ENCODE measurements at places on chromosomes 7 and 10.

DNA sequence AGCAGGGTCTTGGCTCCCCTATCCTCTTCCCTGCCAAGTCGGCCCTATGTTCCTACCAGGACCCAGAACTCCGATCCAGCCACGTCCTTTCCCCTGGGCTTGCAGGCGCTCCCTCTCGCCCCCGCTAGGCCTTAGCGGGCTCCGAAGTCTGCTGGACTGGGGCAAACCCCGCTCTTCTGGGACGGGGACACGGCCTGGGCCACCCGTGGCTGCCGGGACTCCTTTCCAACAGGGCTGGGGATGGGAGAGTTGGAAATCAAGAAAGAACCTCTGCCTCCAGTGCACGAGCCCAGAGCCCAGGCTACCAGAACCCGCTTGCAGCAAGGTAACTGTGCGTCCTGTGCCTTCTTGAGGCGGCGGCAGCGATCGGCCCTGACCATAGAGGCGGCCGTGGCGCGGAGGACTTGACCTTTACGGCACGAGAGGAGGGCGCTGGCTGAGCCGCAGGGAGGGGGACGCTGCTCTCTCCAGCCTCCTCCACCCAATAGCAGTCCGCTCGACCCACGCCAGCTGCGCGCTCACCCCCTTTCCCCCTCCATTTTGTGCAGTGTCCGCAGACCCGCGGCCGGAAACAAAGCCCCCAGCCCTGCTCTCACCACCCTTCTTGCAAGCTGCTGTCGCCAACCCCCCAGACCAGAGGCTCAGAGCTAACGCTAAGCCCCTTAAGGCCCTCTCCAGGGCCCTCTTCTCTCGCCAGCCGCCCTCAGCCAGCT is 7.0 kb upstream of the HOXA11 start:
- no peak for DNase-seq

DNA sequence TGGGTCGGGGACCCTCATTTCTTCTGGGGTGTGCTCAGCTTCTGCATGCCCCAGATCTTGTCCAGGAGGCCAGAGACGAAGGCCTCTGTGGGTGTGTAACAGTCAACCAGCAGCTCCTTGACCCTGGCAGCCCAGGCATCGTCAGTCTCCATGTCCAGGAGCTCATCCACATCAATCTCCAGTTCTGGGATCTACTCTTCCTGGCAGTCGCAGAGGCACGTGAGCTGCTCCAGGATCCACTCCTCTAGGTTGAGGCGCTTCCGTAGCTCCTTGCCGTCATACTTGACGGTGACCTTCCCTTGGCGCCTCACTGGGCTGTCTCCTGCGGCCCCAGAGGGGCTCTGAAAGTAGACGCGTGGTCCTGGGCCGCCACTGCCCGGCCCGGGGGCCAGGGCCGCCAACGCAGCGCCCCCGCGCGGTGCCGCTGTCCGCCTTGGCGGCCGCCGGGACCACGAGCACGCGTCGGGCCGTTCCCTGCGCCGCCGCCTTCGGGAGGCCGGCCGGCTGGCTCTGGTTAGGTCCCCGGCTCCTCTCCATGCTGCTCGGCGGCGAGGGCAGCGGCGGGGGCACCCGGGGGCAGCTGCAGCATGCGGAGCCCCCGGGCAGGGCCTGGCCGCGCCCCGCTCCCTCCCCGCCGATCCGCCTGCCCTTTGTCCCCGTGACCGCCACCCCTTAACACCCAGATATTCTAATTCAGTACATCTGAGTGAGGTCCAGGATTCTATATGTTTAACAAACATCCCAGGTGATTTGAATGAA is 170.5 kb downstream of the SEPTIN7 start:
- DNase-seq: no peak

DNA sequence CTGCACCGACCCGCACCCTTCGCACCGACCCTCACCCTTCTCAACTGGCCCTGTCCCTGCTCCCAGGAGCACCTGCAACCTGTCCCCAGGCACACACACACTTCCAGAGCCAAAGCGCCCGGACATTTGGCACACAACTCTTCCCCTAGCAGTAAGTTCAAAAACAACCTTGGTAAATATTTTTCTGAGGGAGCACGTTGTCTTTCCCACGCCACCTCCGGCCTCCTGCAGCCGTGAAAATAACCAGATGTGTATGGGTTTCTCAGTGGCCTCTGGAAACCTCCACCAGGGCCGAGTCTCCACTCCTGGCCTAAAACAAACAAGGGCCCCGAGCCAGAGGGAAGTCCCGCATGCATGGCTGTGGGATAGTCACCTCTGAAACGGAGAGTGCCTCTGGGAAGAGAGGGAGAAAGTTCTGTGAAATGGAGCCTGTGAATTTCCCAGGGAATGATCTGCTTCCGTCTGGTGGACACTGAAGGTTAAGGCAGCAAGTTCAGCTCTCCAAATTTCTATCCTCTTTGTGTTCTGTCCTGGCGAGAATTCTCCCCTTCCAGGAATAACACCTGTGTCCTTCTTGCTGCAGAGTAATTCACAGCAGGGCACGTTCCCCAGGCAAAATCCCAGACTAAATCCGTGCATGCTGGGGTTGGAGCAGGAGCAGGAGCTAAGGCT is 15.8 kb downstream of the PODXL start:
- no peak for DNase-seq

DNA sequence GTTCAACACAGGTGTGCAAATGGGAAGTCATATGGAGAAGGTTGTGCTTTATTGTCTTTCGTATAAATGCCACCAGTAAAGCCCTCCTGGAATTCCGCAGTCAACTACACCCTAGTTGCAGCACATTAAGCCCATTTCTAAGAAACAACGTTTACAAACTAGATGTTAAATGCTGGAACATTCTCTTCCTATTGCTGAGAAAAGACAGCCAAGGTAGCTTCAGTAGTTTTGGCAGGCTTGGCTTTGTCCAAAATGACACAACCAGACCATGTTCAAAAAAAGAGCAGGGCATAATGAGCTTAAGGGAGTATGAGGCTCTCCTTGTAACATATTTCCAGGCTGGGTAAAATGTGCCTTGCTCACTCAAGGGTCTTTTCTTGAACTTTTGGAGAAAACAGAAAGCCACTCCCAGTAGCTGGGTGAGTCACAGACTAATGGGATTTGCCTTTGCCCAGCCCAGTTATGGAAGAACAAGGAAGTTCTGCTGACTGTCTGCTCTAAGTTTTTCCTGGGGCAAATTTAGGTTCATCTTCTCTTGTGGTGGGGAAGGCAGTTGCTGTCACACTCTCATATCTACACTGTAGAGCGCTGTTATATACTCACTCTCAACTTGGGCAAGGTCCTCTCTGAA is 238.7 kb downstream of the PLXNA4 start:
- DNase-seq: no peak

GRCh38 chr7:3080106-3080505 is 36.4 kb upstream of the CARD11 start:
- DNase-seq: no peak

- no peak for DNase-seq
These were observed 58.5 kb downstream of the PLCE1 start for GRCh38 chr10:94052281-94052680.

DNA sequence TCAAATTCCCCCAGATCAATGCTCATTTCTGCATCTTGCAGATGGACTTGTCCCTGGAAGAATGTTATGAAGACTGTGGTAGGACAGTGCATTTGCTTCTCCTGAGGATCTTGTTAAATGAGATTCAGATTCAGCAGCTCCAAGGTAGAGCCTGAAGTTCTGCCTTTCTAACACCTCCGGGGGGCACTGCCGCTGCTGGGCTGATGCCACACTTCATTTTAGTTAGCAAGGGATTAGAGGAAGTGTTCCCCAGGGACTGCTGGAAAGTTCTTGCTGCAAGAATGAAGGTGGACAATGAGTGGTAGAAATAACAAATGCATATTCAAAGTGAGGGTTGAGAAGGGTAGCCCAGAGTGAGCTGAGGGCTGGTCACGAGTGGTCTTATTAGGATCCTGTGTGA is 434.3 kb upstream of the AKR1E2 start:
- no peak for DNase-seq

GRCh38 chr10:71294091-71294561 is 24.9 kb upstream of the SLC29A3 start:
- no peak for DNase-seq

DNA sequence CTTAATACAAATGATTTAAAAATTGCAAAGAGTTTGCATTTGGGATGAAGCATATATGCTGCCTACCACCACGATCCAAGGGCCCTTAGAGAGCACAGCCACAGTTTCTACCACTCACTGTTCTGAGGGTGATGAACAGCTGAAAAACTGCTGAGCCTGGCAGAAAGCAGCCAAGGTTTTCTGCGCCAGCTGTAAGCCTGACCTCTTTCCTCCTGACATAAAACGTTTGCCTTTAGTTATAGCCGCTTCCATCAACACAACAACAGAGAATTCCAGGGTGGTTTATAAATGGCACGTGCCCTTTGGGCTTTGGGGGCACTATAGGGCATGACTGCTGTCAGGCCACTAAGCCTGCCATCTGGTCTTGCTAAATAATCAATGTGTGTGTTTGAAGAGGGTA is 222.8 kb downstream of the RELN start:
- DNase-seq: no peak

GRCh38 chr7:96218664-96219243 is 103.1 kb downstream of the SLC25A13 start:
- DNase-seq: no peak

GRCh38 chr7:87344446-87344845 is 1.0 kb upstream of the CROT start:
- DNase-seq: no peak

GRCh38 chr10:12470719-12471118 is 121.4 kb downstream of the CAMK1D start:
- DNase-seq: no peak

DNA sequence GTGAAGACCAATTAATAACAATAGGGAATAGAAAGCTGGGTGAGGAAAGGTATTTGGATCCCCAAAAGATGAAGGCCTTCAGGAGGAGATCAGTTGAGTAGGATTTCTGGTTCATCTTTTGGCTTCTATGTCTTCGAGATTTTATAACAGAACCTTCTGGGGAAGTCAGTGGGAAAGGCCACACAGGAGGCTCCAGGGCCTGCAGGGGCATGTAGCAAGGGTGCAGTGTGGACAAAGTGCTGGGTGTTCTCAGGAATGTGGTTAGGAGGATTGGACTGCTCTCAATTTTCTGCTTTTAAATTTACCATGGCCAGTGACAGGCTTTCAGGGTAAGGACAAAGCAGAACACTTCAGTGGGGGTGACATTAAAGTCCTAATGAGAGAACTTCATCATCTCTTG is 378.0 kb downstream of the CCSER2 start:
- no peak for DNase-seq

- no peak for DNase-seq
These were observed 73.9 kb downstream of the KCNMA1 start for GRCh38 chr10:77563638-77564270.

DNA sequence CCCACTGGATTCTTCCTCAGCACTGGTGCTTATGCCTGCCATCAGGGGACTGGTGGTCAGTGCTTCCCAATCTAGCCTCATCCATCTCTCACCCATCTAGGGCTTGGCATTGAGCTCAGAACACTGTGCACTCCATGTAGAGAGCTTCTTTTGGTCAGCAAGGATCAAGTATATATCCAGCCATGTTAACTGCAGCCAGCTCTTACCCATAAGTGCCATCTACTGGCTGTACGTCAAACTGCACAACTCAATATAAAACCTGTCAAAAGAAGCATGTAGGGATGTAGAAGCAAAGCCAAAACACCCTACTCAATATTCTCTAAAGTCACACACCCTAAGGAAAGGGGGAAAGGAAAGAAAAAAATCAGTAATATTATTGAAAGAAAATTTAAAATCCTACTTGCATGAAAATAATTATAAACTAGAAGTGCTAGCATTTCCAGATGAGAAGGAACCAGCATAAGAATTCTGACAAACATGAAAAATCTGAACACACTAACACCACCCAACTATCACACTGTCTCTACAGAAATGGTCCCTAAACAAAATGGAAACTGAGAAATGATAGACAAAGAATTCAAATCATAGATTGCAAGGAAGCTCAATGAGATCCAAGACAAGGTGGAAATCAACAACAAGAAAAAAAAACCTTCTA is 531.1 kb upstream of the STEAP1 start:
- no peak for DNase-seq

GRCh38 chr10:95324436-95325268 is 33.8 kb upstream of the PDLIM1 start:
- DNase-seq: no peak

DNA sequence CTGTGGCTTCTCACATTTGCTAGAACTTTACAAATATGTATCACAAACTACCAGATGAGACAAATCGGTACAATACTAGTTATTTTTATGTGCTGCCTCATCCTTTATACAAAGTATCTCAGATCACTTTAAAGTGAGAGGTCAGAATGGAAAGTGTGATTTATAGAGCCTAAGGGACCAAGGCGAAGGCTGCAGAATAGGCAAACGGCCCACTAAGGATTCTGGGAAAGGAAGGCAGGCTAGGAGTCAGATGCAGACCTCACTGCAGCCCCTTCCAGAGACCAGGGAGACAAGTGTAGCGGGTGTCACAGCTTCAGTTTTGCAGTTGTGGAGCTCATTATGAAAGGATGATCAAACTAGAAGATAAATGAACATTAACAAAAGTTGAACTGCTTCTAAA is 190.6 kb downstream of the HIBADH start:
- DNase-seq: no peak

DNA sequence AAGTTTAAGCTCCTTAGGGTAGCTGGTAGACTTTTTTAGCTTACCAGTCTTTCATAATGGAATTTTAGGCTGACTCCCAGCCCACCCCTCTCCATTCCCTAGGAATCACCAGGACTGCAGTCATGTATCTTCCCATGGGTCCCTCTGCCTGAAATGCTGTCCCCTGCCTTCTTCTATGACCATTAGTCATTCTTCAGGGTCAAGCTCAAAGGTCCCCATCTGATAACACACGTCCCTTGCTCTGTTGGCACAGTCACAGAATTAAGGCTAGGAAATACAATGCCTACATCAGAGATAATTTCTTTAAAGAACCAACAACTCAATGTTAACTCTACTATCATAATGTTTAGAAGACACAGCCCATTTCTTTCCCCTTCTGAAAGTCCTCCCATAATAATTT is 140.6 kb downstream of the RAPGEF5 start:
- DNase-seq: no peak

GRCh38 chr10:79248341-79249185 is 98.7 kb upstream of the PPIF start:
- DNase-seq: no peak

GRCh38 chr7:70356085-70356786 is 758.0 kb downstream of the AUTS2 start:
- DNase-seq: no peak

- no peak for DNase-seq
These were observed 44.4 kb downstream of the DNAH11 start for GRCh38 chr7:21587139-21587784.

DNA sequence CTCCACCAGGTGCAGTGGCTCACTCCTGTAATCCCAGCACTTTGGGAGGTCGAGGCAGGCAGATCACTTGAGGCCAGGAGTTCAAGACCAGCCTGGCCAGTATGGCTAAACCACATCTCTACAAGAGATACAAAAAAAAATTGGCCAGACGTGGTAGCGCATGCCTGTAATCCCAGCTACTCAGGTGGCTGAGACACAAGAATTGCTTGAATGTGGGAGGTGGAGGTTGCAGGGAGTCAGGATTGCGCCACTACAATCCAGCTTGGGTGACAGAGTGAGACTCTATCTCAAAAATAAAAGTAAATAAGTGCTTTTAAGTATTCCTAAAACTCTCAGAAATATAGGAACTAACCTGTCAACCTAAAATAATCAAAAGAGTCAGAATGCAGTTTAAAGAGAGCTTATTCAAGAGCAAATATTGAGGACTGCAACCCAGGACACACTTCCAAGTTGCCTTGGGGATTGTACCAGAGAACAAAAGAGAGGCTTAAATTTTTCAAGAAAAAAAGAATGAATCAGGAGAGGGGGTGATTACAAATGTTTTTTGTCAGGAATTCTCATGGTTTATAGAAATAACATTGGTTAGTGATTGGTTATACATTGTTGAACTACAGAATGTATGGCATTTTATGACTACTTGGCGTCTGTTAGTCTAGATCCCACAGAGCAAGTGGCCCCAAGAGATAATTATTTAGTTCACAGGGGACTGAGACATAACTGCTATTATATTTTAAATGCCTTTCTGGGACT is 33.2 kb upstream of the PPP1R9A start:
- no peak for DNase-seq

All from activated T-cell treated with anti-CD3 and anti-CD28 coated beads for 48 hours (primary cell).